ENCODE measurements at places on chromosomes 7 and 10.

GRCh38 chr10:99403674-99404073, 26.8 kb downstream of the GOT1 start:
- no peak for DNase-seq

GRCh38 chr10:54660397-54660796, 140.6 kb downstream of the PCDH15 start:
- DNase-seq: no peak

DNA sequence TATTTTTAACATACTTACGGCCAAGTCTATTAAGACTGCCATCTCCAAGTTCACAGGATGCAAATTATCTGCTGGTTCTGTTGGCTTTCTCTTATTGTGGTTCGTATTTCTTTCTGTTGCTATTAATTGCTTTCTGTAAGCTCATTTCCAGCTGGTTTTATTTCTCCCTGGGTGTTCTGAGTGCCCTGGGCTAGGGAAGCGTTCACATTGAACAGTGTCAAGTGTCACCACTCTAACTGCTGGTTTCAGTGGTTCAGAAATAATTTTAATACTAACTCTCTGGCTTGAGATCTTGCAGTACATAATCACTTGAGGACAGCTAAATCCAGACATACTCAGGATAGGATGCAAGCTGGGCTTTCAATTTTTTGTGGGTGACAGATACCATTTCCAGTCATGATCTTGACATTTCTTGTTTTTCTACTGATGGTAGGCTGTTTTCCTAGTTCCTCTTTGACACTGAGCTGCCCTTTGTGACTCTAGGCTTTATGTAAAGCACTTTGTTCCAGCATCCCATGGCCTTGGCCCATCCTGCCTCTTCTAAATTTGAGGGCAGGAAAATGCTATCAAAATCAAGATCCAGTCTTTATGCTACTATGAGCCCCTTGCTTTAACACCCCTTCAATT, 117.6 kb downstream of the SNX13 start:
- DNase-seq: no peak

GRCh38 chr10:131075218-131075770, 236.2 kb downstream of the TCERG1L start:
- DNase-seq: no peak

- no peak for DNase-seq
Measured at GRCh38 chr10:114655671-114656070, 2.4 kb downstream of the ABLIM1 start.

GRCh38 chr7:47190462-47190861, 391.4 kb downstream of the TNS3 start:
- DNase-seq: no peak

- no peak for DNase-seq
Measured at GRCh38 chr7:1127001-1127400, 33.0 kb downstream of the ZFAND2A start.

DNA sequence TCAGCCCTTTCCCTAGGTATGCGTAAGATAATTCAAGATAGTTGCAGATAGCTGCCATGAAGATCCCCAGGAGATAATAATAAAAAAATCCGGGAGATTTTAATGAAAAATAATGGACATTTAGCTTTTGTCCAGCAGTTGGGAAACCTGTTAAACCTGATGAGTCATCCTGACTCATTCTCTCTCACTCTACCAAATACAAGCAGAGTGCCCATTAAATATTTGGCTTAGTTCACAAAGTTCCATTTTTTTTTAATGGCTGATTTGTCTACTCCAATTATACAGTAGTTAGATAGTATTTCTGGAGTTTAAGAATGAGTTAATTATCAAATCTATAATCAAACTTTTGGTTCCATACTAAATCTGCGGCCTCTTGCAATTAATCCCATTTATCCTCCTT, 2.1 kb upstream of the SHTN1 start:
- no peak for DNase-seq

- DNase-seq: no peak
Measured at GRCh38 chr10:70504521-70505358, 26.2 kb downstream of the PALD1 start.

- no peak for DNase-seq
Measured at GRCh38 chr10:31693491-31693890, 235.1 kb downstream of the ARHGAP12 start.
